ENCODE measurements at places on chromosomes 7 and 10. TPM values are rescaled to one million over a fixed set of nuclear protein-coding genes. Genes with fewer than 3 reads are reported as not detected.

DNA sequence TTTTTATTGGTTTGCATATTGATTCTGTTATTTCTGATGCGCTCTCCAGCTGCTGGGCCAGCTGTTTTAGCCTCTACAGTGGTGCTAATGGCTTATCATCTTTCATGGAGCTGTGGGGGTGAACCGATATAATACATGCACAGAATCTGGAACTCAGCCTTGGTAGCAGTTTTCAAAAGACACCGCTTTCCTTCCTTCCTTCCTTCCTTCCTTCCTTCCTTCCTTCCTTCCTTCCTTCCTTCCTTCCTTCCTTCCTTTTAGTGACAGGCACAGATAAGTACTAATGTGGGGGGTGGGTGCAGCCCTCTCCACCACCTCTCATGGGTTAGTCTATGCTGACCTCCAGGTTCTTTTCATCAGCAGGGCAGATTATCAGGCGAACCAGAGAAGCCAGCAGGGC is 31.9 kb upstream of the C10orf53 start:
- DNase-seq, result peak; percentile 40

DNA sequence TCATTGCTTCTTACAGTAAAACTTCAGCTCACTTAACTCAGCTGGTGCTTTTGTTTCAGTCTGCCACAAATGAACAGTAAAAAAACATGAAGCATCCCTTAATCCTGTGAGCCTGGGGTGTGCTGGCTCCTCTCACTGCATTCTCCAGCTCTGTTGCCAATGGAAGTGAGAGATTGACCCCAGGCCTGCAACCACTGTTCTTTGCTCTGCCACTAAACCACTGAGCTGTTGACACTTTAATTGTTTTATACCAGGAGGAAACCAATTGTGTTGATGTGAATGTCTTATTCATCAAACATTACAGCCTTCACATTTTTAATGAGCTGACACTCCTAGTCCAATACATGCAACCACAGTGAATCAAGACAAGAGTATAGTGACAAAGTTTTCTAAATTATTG is 69.4 kb upstream of the FZD1 start:
- DNase-seq, result no peak

Gene CPED1
- total RNA-seq, result 27.3 TPM

Gene SYT15B
- 17.9 TPM for total RNA-seq

- DNase-seq, result no peak
Measured at GRCh38 chr10:51654918-51655317, 44.5 kb downstream of the CSTF2T start.

Gene LIPK
- not detected for total RNA-seq

DNA sequence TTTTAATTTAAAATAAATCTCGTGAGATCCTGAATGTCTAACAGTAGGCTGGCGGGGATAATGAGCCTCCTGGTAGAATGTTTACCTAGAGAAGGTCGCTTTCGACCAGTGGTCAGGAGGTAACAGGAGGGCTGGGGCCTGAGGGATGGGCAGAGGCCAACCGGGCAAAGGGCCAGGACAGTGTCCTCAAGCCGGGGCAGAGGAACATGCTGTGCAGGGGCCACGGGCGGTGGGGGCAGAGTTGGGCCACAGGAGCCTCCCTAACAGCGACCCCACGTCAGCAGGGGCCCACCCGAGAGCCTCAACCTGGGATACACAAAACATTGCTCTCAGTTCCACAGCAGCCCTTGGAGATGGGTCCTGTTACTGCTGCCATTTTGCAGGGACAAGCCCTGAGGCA is 14.5 kb downstream of the CFAP46 start:
- no peak for DNase-seq

GRCh38 chr7:41637049-41637448 is 65.8 kb downstream of the INHBA start:
- DNase-seq, result no peak

Gene FZD1
- 16.5 TPM for total RNA-seq

Gene SMKR1
- not detected for total RNA-seq

Data from vagina (tissue), 2 donors.